ENCODE measurements at places on chromosomes 2 and 18.

DNA sequence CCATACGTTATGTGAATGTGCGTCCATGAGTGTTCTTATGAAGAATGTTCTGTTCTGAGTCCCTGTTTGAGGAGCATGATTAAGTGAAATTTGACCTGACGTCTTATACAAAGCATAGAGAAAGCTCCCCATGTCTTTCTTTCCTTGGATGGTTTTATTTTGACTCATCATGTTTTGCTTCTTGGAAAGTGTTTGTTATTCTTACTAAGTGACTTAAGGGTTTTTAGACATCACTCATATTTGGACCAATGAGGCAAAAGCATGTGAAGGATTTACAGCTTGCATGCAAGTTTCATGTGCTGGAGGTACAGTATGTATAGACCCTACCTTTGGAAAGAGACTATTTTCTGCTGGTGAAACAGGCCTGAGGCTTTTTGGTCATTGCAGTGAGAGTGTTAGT, 33.5 kb upstream of the ZEB2 start:
- no peak for DNase-seq

- DNase-seq, result no peak
These were observed 285.4 kb upstream of the SPHKAP start for GRCh38 chr2:228466851-228467250.

DNA sequence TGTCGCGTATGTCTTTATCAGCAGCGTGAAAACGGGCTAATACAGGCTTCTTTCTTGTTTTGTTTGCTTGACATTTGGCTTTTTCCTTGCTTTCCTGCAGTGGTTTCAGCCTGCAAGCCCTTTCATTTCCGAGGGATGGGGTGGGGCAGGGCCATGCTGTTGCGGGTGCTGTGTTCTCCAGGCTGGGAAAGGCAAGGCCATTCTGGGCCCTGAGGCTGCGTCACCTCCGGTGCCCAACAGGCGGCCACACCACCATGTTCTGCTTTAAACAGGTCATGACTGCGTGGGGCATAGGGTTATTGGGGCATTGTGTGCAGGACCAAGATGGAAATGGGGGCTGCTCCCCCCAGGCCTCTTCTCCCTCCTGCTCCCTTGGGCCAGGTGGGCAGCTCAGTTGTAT, 38.6 kb upstream of the PLB1 start:
- no peak for DNase-seq

GRCh38 chr2:178271629-178272333, 77.5 kb downstream of the OSBPL6 start:
- no peak for DNase-seq

- DNase-seq, result no peak
These were observed 301.1 kb downstream of the PIK3C3 start for GRCh38 chr18:42255908-42256765.

DNA sequence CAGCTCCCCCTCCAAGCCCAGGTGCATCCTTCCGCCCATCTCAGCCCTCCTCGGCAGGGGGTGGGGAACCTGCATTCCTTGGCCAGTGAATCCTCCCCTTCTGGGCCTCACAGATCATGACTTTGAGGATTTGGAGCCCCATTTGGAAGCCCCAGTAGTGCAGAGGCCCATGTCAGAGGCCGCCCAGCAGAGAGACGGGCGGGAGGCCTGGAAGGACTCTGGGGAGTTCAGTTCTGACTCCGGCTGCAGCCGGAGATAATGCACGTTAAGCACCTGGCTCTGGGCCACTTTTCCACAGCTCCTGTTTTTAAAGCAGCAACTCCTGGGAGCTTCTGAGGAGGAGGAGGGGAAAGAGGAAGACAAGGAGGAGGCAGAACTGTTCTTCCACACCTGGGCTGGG, 14.9 kb downstream of the ATOH8 start:
- no peak for DNase-seq

DNA sequence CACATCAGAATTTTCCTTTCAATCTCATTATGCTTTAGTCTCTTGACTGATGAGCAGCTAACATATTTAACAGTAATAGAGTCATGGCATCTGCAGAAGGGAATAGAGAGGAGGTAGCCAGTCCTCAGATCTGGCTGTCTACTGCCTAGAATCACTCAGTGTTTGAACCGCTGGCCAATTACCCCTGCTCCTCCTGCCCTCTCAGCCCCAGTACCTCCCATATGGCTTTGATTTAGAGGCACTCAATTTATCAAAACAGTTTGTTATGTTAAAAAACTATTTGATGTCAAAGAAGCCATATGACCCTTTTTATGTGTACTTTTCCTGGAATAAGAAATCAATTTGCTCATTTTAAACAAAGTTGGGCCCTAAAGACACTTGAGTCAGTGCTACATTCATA, 355.2 kb downstream of the CMPK2 start:
- no peak for DNase-seq

- no peak for DNase-seq
These were observed 36.1 kb downstream of the SPIRE1 start for GRCh38 chr18:12621742-12622306.

DNA sequence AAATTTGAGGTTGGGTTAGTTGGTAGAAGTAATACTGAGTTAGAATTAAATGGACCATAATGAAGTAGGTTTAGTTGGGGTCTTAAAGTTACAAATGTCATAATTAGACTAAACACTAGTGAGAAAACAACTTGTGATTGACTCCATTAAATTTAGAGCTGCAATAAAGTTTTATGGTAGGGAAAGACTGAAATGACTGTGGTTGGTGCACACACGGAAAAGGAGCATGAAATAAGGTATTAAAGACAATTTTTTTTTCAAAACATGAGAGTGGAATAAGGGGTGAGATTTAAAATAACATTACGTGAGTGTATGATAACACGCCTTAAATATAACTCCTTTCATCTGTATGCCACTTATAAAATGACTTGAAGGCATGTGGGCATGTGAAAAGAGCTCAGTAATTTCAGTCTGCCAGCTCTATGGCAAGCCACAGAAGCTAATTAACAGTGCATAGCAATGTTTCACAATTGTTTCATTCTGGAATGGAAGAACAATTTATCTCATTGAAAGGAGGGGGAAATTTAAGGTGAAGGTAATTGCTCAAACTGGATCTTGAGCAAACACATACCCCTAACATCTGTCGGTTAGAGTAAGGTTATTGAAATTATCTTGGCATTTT, 1.4 kb downstream of the FRZB start:
- no peak for DNase-seq
